ENCODE measurements at places on chromosomes 12 and 14.

- peak; percentile 80 for DNase-seq
These were observed 76.4 kb upstream of the DICER1 start for GRCh38 chr14:95233702-95234241.

DNA sequence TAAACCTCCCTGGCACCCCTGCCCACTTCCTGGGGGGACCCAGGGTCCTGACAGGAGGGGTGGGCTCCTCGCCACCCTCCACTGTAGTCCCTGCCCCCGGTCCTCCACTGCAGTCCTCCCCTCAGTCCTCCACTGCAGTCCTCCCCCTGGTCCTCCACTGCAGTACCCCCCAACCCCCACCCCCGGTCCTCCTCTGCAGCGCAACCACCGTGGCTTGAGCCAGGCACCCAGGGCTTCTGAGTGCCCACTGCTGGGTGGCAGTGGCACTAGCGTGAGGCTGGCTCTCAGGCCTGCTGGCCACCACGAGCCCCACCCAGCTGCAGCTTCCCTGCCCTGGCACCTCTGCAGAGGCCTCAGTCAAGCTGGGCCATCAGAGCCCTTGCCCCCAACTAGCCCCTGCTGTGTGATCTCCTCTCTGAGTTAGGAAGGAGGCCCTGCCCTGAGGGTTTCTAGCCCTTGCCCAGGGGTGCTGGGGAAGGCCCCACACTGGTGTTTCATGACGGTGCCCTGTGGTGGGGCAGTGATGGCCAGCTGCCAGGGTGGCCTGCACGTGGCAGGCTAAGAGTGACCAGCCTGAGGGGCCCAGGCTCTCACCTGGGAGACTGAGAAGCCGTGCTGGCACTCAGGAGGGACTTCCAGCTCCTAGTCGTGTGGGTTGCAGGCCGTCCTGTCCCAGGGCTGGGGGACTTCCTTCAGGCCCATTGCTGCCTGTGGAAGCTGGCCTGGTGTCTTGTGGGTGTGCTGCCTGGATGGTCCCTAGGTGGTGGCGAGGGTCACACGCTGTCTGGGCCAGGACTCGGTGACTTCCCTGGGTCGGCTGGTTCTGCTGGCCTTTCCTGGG lies 9.7 kb downstream of the CEP170B start:
- no peak for DNase-seq

DNA sequence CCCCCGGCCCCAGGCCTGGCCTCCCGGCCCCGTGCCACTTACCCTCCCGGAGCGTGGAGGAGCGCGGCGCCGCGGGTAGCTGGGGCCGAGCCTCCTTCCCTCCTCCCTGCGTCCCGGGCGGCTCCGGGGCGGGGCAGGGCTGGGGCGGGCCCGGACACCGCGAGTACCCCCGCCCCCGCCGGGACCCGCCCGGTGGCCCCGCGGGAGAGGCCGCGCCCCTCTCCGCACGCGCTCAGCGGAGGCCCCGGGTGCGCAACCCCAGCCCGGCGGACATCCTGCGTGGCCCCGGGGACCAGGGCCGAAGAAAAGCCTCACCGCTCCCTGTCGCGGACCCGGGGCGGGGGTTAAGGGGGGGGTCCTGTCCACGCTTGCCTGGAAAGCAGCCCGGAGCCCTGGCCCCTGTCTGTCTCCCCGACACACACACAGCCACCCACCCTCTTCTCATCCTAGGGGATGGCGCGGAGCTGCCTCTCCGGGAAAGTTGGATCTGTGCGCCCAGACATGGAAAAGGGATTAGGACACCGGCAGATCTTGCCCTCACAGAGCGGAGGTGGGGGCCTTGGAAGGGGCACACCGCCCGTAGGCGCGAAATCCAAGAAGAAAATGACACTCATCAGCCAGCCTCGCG lies at the start of gene SYNE3:
Gene SYNE3 (minus strand): TSS at position 97 of the 628 bp plus-strand sequence. CDS start 40,829 bp downstream, outside the sequence.
- DNase-seq = peak; percentile 94

- no peak for DNase-seq
These were observed 503.7 kb downstream of the SLC6A15 start for GRCh38 chr12:84408936-84409335.

- no peak for DNase-seq
These were observed 203.5 kb upstream of the RMST start for GRCh38 chr12:97259098-97259497.

DNA sequence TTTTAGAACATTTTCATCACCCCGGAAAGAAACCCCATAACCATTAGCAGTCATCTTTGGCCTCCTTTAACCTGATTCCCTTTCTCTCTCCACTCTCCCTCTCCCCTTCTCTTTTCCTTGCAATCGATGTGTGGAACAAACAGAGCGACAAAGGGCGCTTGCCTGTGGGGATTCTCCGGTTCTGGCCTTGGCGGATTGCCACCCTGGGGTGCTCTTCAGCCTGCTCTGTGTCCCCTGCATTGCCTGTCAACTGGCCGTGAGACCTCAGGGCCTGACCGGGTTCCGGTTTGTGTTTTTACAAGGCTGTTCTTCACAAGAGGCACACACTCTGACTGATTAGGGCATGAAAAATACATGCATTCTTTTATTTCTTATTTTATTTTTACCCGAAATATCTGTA lies 27.8 kb downstream of the LRTM2 start:
- DNase-seq = no peak

Data from GM20000 (cell line).